ENCODE measurements at places on chromosomes 11 and 22.

DNA sequence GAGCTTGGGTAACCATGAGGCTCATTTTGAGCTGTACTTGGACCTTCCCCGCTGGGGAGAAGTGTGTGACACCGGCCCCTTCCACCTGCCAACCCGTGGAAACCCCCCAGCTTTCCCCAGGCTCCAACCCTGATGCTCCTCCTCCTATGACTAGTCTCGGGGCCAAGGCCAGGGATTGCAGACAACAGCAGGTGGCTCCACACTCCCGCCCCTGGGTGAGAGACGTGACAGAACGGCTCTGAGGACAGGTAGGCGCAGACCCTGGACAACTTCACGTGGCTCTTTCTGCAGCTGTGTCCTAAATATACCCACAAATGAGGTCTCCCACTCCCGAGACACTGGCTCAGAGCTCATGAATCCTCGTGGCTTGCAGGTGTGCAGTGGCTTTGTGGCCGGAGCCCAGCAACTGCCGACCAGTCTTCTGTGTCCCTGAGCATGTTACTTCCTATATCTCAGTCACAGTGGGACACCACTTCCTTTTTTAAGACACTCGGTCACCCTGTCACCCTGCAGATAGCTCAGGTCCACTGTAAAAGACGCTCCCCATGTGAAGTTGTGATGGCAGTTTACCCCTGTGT, 55.2 kb downstream of the NECTIN1 start:
- DNase-seq = no peak

DNA sequence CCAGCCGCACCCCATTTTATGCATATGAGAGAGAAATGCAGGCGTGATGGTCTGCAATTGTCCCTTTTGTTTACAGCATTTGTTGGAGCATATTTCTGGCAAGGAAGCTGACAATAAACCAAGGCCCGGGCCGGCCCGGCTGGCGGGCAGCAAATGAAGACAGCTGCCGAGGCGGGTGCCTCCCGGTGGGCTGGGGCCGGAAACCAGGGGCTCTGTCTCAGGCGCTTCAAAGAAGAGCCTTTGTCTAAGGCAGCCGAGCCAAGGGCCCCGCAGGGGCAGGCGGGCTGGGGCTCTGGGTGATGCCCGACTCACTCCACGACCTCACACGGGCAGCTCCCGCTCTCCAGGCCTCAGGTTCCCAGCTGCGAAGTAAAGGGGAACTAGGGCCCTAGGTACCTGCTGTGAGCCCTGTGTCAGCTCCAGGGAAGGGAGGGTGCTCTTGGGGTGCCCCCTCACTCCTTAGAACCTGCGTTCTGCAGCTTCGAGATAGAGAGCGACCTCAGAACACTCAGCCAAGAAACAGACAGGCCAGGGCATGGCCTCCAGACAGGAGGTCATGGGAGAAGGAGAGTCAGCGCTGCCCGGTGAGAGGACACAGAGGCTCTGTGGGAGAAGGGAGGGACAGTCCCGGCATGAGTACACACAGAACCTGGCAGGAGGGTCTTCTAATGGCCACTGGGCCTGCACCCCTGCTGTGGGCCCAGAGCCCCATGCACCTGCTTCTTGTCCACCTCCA, 2.4 kb downstream of the LINC01488 start:
- no peak for DNase-seq

DNA sequence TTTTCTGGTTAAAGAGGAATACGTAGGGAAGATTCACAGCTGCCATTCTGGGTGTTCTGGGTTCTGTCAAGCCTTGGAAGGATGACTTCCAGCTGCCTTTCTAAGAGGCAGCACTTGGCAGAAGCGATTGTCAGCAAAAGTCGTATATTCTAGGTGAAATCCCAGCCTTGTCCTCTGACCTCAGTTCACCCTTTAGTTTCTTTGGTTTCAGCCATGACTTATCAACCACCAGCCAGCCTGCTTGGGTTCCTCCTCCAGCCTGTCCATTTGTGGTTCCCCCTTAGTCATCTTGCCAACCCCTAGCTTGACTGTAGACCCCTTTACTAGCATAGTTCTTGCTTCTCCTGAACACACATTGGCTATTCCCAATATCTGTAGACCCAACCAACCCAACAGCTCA, 102.3 kb upstream of the CD44 start:
- no peak for DNase-seq

DNA sequence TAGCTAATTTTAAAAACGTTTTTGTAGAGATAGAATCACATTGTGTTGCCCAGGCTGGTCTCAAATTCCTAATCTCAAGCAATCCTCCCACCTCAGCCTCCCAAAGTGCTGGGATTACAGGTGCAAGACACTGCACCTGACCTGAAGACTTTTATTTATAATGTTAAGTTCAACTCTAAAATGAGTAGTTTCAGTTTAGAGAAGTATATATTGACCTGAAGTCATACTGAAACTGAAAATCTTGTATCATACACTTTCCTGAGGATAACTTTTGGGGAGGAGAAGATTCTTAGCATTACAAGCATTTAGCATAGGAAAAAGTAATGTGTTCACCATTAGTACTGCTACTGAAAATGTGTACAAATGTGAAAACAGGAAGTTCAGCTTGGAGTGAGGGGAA, 249.3 kb downstream of the CASP12 start:
- DNase-seq = no peak

DNA sequence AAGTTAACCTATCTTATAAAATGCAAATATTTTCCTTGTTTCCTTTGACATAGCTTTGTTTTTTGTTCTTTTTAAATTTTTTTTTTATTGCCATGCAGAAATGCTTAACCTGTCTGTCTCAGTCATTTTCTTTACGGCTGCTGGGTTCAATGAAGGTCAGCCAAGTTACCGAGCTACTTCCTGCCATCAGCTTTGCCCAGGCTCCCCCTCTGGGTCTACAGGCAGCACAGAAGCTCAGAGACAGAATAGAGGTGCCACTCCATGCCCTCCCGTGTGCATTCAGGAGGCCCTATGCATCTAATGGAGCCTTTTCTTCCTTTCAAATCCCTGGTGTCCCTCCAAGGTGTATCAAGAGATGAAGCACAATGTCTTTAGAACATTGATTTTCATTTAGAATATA, 411.0 kb upstream of the NARS2 start:
- no peak for DNase-seq

DNA sequence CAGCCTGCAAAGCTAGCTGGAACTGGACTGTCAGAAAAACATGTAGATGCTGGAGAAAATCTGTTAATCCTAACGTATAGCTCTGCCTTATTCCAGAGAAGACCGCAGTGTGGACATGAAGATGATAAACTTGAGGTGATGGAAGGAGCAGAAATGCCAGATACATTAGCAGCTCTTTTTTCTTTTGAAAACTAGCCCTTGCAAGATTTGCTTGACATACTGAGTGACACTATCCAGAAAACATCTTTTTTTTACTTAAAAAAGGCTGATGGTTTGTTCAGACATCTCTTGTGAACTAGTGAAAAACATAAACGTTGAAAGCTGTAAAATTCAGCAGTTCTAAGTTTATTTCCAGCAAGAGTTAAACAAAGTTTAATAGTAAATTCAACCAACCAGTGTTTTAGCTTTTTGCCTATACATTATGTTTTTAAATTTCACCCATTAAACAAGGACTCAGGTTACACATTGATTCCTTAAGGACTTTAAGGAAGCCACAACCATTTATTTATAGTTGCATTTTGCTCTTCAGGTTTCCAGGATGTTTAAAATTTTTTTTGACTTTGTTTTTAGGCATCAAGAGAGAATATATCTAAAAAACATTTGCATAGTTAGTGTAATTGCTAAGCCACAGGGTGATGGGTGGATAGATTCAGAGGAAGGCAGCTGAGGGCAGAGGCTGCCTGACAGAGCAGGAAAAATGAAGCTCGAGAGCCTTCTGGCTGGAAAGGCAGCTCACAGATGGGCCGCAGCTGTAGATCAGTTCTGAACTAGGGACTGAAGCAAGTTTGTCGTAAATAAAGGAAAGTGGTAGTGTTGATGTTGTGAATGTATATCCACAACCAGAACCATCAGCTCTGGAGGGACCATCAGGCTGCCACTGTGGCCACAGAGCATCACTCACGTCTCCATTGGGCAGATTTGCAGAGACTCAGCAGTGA, 9.5 kb downstream of the SNAP29 start:
- no peak for DNase-seq

DNA sequence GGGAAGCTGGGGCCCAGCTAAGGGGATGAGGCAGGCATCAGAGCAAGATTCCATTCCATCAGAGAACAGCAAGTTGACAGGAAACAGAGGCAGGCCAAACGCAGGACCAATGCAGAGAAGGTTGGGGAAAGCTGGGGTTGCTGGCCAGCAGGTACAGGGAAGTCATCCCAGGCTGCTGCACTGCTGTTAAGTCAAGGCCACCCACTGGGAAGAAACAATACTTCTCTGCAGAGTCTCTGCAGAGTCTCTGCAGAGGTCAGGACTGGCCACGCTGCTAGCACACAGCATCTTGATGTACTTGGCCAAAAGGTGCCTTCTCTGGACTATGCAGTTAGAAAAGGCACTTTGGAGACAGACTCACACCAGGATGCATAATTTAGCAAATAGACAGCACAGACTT, 68.5 kb upstream of the CSNK2A3 start:
- DNase-seq = no peak

DNA sequence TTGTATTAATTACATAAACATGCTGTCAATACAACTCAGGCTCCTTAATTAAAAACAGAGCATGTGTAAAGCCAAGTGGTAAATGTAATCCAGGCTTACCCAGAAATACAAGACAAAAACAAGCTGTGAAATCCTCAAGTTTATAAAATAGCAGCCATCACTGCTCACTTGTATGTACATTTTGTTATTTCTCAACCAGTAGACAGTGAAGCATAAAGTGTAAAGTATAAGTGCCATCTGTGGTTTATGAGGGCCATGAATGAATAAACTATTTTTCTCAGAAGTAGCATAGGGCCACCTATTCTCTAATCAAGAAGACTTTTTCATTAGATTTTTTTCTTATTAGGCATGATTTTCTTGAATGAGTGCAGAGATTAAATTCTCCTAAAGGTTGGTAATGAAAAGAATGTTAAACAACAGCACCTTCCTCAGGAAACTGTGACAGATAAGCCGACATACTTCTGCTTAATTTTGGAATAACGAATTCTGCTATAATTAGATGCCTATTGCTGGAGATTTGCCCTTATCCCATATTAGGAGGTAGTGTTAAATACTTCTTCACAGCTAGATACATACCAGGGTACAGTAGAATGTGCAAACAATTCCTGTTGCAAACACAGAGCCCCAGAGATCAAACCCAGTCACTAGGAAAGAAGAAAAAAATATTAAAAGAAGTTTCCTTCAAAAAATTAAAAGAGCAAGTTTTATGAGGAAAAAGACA, 13.0 kb downstream of the SLC5A12 start:
- DNase-seq = no peak

DNA sequence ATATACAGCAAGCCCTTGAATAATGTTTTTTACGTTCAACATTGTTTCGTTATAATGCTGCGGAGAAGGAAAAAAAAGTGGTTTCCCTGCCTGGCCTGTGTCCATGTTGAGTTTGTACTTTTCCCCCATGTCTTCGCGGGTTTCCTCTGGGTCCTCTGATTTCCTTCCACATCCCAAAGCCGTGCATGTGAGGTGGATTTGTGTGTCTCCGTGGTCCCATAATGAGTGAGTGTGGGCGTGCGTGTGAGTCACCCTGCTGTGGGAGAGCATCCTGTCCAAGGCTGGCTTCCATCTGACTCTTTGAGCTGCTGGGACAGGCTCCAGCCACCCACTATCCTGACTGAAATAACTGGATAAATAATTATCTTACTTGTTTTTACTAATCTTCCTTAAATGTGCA, 29.6 kb upstream of the SNX19 start:
- DNase-seq = no peak

DNA sequence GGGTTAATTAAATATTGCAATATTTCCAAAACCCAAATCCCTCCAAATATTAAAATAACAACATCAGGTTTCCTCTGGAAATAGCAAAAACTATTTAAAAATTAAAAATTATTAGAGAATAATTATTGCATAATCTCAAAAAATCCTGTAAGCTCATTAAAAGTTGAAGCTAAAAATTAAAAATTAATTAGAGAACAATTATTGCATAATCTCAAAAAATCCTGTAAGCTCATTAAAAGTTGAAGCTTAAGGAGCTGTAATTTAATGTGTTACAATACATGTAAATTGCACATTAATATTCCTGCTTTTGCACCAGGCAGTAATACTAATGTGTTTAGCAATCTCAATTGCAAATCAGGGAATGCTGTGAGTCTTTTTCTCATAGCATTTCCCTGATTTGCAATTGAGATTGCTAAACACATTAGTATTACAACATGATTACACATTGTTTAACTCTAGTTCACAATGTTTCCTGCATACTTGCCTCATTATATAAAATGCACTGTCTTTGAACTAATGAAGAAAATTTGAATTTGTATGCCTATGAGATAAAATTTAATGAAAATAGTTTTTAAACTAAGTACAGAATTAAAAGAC, 247.7 kb downstream of the GUCY1A2 start:
- DNase-seq = no peak
